ENCODE measurements at places on chromosomes 6 and 20. TPM values are rescaled to one million over a fixed set of nuclear protein-coding genes. Genes with fewer than 3 reads are reported as not detected.
A peak's percentile ranks its signal among the peaks of the same experiment; 100 is the strongest.

CGA gene
- not detected for total RNA-seq

EPPIN gene
- total RNA-seq, result not detected

GRCh38 chr20:49507741-49508434 lies 25.4 kb upstream of the KCNB1 start:
- no peak for DNase-seq

ZBTB46 gene
- 1.2 TPM for total RNA-seq

MRPS18A gene
- 39.3 TPM for total RNA-seq

GFRAL gene
- total RNA-seq, result not detected

GRCh38 chr6:1386038-1386709 lies 3.2 kb upstream of the FOXF2 start:
- DNase-seq, result no peak

HLA-DQB1 gene
- 21.0 TPM for total RNA-seq

DNA sequence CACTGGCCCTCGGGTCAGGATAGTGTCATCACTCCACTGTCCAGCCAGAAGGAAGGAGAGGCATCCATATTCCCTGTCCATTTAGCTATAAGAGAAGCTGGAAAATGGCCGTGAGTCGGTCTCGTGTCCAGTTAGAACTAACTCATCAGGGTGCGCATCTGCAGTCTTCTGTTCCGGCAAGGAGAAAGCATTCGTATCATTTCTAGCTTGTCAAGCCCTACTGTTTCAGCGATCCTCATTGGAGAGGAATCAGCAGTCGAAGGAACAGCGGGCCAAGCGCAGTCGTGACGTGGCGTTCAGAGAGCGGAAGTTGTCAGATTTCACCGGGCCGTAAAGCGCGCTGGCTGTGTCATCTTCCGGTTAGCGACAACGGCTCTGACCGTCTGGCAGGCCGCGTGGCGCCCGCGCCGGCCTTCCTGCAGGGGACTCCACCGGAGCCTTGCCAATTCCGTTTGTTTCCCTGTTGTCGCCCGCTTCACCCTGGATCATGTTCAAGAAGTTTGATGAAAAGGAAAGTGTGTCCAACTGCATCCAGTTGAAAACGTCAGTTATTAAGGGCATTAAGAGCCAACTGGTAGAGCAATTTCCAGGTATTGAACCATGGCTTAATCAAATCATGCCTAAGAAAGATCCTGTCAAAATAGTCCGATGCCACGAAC lies 32.9 kb downstream of the HM13 start:
- peak; percentile 83 for DNase-seq

KIAA1755 gene
- not detected for total RNA-seq

GRCh38 chr6:125952764-125953501 lies 3.6 kb upstream of the HINT3 start:
- DNase-seq, result no peak

CBFA2T2 gene
- total RNA-seq, result 12.2 TPM

DNA sequence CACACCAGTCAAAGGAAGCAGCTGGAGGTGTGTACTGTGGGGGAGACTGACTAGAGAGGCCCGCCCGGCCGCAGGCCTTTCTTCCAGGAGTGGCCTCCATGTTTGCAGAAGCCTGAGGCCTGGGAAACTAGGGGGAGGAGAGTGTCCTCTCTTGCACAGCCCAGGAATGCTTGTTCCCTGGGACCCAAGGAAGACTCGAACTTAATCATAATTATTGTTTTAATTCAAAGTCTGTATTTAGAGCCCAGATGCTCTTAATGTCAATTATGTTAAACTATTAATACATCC lies 23.1 kb downstream of the BNIP5 start:
- no peak for DNase-seq

BTNL2 gene
- total RNA-seq, result not detected

- no peak for DNase-seq
Measured at GRCh38 chr6:52643158-52643557, 27.8 kb upstream of the TMEM14A start.

GRCh38 chr6:158853072-158853879 lies 34.1 kb upstream of the EZR start:
- peak; percentile 81 for DNase-seq

LPA gene
- total RNA-seq, result not detected

- DNase-seq, result no peak
Measured at GRCh38 chr20:53995949-53996348, 74.4 kb downstream of the BCAS1 start.

MOXD1 gene
- not detected for total RNA-seq

PAK5 gene
- not detected for total RNA-seq

RNF182 gene
- total RNA-seq, result not detected

DNA sequence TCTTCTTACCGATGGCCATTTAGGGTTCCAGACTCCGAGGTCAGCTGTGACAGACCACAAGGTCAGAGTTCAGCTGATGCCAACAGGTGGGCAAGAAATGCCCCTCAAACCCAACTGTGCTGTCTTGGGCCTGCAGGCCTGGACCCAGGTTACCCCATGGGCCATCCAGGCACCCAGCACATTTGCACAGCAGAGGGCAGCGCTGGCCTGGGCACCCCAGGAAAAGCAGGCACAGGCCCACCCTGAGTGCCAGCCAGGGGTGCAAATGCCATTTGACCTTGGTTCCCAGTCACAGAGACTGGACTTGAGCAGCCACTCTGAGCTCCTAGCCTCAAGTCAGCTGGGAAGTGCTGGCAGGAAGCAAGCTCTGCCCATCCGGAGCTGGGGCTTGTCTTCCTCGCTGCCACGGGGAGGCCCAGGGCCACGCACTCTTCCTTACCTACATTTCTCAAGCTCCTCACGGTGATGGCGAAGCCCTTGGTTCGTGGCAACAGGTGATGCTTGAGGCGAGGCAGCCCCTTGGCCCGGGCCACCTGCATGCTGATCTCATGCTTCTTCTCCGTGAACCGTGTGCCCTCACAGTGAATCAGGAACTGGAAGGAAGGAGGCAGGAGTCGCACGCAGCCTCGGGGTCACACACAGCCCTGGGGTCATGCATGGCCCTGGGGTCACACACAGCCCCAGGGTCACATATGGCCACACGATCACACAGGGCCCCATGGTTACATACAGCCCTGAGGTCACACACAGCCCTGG lies 120.8 kb downstream of the AGPAT4 start:
- DNase-seq, result no peak

TTI1 gene
- 53.1 TPM for total RNA-seq

DNA sequence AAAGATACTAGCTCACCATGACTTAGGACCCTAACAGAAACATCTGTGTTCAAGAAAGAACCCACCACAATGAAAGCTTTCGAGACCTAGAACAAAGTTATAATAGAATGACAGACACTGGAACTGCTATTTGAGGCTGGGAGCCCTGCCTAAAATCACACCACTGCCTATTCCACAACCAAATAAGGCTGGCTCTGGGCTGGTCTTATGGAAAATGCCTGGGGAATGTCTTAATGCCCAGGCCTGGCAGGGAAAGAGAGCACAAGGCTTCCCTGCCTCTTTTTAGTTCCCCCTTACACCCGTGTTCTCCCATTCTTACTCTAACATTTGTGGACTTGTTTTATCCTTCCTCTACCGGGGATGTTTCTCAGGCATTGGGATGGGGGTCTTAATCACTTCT lies 5.6 kb upstream of the METTL24 start:
- no peak for DNase-seq

CFB gene
- 0.33 TPM for total RNA-seq

GRCh38 chr20:53945478-53945877 lies 124.9 kb downstream of the BCAS1 start:
- DNase-seq, result no peak

- no peak for DNase-seq
Measured at GRCh38 chr20:4949833-4950178, 51.5 kb downstream of the SLC23A2 start.

DNA sequence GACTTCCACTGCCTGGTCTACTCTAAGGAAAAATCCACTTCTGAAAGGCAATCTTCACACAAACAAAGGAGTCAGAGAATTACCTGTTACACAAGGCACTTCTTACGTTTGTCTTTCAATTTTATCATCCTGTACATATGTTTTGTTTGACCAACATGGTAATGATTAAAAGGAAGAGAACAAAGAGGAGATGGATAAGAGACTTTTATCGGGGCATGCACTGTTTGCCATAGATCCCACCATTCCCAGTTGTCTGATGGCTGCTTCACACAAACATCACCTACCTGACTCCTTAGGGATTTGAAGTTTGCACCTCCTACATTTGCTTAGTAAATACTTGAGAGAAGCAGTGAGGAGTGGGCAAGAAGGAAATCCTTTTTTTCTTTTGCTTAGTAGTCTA lies 87.1 kb downstream of the BFSP1 start:
- DNase-seq, result no peak

DNA sequence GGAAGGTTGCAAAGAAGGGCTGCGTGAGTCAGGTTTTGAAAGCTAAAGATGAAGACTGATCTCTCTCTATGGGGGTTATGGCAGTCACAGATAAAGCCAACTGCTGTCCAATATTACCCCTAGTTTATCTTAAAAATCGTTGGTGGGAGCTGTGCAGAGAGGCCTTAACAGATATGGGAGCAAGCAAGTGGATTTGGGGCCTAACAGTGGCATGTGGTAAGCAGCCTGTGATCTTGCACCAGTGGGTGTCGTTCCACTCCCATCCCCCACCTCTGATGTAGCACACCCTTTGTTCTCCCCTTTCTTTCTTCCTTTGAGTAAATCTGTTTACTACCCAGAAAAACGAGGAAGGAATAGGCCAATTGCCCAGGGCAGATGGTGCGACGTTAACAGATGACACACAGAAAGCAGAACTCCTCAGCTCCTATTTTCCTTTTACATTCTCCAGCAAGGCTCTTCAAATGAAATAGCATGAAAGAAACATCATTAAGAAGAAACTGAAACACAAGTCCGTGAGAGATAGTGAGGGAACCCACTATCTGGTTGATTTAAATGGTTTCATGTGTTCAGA lies 274.1 kb upstream of the CITED2 start:
- DNase-seq, result no peak

NNAT gene
- total RNA-seq, result 0.71 TPM

GRCh38 chr20:6663104-6663503 lies 104.4 kb upstream of the BMP2 start:
- no peak for DNase-seq

DNA sequence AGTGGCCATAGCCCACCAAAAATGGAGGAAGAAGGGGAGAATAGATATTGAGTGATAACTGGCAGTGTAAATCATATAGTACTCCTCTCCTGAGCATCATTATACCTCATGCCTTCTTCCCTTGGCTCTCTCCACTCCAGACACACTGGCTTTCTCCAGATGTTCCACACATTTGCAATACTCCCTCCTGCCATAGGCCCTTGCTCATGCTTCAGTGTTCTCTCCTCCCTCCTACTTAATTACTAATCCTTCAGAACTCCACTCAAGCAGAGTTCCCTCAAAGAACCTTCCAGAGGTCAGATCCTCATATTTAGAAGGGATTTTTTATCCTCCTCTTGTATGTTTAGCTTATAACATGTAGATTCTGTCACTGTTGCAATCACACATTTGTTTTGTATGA lies 279.5 kb upstream of the SUPT3H start:
- no peak for DNase-seq

- no peak for DNase-seq
Measured at GRCh38 chr6:38302081-38302480, 337.6 kb downstream of the BTBD9 start.

- DNase-seq, result no peak
Measured at GRCh38 chr6:114055349-114055748, 84.4 kb upstream of the HDAC2 start.

KIAA0408 gene
- 2.4 TPM for total RNA-seq

GRCh38 chr20:36467076-36467999 lies 74.0 kb upstream of the MYL9 start:
- no peak for DNase-seq

TRIM15 gene
- total RNA-seq, result 0.20 TPM

DNA sequence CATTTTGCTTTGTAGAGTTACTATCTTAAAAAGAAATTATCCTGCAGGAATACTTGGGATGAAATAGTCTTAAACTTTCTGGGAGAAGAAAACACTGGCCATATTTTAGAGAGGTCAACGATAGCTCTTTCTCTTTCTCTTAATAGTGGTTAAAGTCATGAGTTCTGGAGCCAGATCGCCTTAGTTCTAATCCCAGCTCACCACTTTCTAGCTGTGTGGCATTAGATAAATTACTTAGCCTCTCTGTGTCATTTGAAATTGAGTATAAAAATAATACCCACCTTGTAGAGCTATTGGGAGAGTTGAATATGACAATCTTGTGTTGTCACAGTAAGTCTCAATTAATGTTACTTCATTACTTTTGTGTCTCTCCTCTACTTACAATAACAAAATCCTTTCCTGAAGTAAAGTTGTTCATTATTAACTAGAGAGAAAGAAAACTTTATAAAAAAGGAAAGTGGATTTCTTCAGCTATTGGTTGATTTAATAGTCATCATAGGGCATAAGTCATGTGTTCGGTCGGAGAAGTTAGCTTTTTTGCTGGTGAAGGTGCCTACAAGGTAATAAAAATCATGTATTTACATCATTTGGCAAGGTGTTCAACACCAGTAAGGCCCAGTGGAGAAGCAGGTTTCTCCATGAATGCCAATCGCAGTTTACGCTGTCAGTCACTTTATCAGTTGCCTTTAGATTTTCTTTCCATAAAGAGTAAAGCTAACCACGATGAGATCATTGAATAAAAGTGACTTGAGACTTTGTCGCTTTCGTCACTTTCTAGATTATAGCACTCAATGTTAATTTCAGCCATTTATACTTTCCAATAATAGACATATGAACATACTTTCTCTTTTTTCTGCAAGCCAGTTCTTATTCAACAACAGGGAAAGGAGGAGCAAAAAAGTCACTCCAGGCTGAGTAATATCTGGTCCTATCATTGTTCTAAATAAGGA lies 2.0 kb downstream of the NEDD9 start:
- no peak for DNase-seq

- no peak for DNase-seq
Measured at GRCh38 chr6:149977221-149977620, 13.5 kb downstream of the ULBP1 start.

DNA sequence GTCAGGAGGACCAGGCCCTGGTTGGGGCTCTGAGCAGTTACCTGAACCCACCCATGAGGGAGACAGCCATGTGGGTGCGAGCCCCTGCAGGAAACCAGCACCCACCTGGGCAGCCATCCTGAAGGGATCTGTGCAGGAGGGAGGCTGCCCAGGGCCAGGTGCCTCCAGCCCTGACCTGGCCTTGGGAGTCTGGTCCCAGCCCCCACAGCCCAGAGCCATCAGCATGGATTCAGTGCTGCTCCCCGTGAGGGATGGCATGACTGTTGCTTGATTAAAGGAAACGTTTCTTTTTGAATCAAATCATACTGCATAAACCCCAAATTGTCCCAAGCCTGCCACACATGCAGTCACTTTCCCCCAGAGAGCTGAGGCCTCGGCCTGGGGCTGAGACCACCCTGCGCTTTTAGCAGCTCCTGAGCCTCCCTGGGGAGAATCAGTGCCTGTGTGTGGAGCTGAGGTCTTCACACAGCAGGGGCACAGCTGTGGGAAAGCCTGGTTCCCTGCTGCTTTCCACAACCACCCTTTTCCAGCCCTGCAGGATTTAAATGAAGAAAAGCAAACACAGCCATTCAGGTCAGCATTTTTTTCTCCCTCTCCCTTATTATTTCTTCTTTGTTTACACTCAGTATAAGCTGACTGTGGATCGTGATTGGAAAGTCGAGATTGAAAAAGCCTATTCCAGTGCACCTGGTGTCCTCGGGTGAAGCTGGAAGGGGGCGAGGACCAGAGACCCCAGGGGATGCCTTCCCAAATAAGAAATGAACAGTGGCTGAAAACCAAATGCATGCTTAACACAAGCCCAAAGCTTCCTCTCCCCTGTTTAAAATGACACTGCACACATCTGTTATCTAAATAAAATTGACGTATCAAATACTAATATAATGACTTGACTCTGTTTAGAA lies 283.9 kb downstream of the SMOC2 start:
- DNase-seq, result no peak

All from natural killer cell treated with Interleukin-12 subunit alpha and Interleukin-12 subunit beta and Interleukin-15 and Interleukin-18, amount 100 ng/mL, for 72 hours (primary cell).